Right renal cortex interstitium (tissue), 3 donors: ENCODE measurements at places on chromosomes 7 and 10. TPM values are rescaled to one million over a fixed set of nuclear protein-coding genes. Genes with fewer than 3 reads are reported as not detected.

Gene PRXL2A
- polyA plus RNA-seq = 124 TPM

Gene SLC39A12
- polyA plus RNA-seq = not detected

Gene CADPS2
- polyA plus RNA-seq = 69.8 TPM

Gene GPR15LG
- polyA plus RNA-seq = 0.36 TPM

- DNase-seq = no peak
These were observed 23.3 kb downstream of the TBATA start for GRCh38 chr10:70761727-70762350.

DNA sequence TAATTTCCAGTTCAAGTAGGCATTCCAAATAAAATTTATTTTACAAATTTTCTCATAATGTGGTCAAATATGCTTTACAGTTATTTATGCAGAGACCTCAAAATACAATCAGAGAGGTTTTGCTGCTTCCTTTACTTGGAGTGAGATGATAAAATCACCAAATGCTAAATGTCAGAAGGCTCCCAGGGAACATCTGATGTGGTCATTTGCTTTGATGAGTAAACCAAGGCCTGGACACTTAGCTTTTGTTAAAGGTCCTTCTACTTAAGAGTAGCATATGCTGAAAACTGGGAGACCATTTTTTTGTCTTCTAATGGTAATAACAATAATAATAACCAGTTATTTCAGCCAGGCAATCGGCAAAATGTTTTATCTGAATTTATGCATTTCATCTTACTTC, 60.6 kb upstream of the AKR1E2 start:
- DNase-seq = no peak

GRCh38 chr10:112663234-112664125, 216.5 kb downstream of the VTI1A start:
- DNase-seq = no peak

GRCh38 chr7:127792528-127793342, 140.7 kb downstream of the SND1 start:
- DNase-seq = no peak

GRCh38 chr10:75972491-75973276, 541.3 kb downstream of the LRMDA start:
- no peak for DNase-seq

GRCh38 chr10:3773460-3774017, 11.5 kb downstream of the KLF6 start:
- no peak for DNase-seq

DNA sequence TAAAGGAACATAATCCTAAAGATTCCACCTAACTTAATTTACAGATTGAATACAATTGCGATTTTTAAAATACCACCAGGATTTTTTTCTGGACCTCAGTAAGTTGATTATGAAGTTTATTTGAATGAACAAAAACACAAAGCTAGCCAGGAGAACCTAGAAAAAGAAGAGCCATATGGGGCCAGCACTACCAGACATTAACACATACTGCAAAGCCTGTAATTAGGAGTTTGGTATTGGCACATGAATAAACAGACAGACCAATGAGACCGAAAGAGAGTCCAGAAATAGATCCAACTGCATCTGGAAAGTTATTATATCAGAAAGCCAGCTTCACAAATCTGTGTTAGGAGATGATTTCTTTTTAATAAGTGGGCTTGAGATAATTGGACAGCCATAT, 105.5 kb upstream of the CHST15 start:
- no peak for DNase-seq

- DNase-seq = no peak
These were observed 125.8 kb upstream of the PCBD1 start for GRCh38 chr10:71014021-71014805.

GRCh38 chr10:112689327-112690072, 242.5 kb downstream of the VTI1A start:
- no peak for DNase-seq
